ENCODE measurements at places on chromosomes 7 and 10.
A peak's percentile ranks its signal among the peaks of the same experiment; 100 is the strongest.

DNA sequence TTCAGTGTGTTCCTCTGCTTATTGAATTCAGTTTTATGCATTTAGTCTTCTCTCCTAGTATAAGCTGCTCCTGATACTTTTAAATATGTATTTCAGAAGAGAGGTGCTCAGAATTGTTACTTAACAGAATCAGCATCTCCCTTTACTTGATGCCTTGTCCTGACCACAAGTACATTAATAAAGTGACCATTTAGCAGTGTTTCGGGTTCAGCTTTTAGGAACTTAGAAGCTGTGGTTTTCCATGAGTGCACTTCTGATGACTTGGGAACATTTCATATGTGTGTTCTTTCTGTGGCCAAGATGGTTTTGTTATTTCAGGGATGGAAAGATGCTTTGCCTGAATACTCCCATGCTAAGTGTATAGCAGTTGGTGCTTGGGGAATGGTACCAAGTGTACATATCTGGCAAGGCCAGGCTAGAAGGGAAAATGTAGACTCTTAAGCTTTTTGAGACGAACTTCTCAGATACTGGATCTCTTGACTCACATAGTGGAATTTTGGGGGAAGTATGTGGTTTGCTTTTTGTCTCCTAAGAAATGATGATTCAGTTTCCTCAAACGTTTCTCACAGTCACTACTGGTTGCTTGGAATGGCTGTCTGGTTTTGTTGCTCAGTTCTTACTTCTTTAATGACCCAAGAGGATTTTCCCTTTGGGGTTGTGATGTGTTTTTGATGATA, 17.2 kb downstream of the SGPL1 start:
- DNase-seq: no peak

DNA sequence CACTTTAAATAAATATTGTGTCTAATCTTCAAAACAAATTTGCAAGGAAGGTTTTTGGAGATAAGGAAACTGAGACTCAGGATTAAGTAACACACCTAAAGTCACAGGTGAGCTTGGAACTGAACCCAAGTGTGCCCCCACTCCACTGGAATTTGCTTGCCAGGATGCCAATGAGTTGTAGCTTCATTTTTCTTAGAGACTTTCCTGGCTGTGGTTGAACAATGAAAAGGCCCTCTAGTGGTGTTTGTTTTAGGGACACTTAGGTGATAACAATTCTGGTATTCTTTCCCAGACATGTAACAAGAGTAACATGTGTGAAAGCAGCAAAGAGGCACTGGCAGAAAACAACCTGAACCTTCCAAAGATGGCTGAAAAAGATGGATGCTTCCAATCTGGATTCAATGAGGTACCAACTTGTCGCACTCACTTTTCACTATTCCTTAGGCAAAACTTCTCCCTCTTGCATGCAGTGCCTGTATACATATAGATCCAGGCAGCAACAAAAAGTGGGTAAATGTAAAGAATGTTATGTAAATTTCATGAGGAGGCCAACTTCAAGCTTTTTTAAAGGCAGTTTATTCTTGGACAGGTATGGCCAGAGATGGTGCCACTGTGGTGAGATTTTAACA, 1.5 kb downstream of the IL6 start:
- DNase-seq: peak; percentile 51

DNA sequence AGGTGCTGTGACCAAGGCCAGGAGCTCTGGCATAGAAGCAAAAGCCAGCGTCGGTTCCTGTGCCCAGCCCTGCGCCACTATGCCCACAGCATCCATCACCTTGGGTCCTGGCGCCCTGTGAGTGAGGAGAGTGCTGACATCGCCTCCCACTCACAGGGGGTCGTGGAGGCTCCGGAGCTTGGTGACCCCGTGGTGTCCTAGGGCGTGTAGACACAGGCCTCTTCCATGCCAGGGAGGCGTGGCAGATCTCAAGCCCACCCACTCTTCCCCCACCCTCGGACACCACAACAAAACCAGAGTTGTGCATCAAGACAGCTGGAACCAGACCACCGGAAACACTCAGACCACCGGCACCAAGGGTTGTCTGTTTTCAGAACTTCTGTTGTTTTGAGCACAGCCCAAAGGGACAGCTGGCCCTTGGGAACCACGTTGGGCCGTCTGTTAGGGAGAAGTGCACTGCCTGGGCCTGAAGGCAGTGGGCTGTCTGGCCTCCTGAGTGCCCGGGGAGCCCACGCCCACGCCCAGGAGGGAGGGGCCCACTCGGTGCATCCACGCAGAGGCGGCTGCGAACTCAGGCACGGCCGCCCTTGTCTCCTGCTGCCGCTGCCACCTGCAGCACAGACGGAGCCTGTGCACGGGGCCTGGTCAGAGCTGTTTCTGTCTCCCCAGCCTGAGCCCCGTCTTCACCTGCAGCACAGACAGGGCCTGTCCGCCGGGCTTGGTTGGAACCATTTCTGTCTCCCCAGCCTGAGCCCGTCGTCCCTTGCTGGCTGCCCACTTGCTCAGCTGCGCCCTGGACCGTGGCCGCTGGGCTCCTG, 106.3 kb downstream of the INPP5A start:
- DNase-seq: no peak

DNA sequence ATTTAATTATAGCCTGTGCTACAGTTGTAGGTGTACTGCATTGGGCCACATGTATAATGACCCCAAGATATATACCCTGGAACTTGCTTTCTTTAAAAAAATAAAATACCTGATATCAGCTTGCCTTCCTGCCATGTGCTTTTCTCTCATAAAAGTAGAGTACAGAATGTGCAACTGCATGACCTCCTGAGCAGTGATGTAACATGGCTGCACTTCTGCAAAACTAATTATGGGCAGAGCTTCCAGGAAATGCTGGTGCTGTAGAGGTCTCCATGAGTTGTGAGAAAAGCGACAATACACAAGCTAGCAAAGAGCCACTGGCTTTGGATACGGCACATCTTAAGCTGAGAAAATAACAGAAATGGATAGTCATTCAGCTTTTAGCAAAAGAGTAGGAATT, 6.5 kb upstream of the ERLIN1 start:
- no peak for DNase-seq

GRCh38 chr7:157522954-157523353, 186.2 kb downstream of the DNAJB6 start:
- DNase-seq: no peak

- DNase-seq: no peak
These were observed 490.1 kb upstream of the GALNT17 start for GRCh38 chr7:70641882-70642281.

- no peak for DNase-seq
These were observed 43.1 kb downstream of the GHRHR start for GRCh38 chr7:31006857-31007256.

- DNase-seq: no peak
These were observed 5.0 kb upstream of the AQP1 start for GRCh38 chr7:30906515-30907240.

- DNase-seq: peak; percentile 45
These were observed 68.4 kb downstream of the CREB3L2 start for GRCh38 chr7:137933270-137934017.

DNA sequence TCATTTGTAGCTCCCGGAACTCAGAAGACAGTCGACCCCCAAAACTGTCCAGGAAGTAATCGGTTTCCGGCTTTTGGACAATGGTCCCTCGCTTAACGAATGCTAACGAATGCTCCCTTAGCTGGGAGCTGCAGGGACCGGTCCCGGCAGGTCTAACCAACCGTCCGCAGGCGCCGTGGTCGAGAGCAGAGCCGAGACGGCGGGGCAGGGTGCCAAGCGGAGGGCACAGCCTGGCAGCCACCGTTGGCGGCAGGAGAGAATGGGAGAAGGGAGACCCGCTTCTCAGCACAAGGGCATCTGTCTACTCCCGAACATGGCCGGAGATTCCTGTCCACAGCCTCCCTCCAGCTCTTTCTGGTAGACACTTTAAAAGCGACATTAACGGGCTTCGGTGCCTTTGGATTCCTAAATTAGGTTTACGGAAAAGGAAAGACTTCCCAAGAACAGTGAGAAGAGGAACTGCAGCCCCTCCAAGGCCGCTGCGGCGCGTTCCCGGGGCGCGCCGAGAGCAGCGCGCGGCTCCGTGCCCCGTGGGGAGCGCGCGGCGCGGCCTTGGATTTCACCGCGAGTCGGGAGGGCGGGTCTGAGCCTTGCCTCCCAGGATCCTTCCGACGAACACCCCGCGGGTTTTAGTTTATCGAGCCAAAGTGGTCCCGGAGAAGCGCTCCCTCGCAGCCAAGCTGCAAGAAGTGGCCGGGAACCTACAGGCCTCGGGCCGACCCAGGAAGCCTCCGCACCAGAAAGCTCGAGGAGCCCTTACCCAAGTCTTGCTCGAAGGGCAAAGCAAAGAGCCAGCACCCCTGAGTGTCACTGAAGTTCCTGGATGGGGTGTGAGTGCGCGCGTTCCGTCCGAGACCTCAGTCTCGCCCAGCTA, 3.6 kb upstream of the TBX20 start:
- peak; percentile 87 for DNase-seq

DNA sequence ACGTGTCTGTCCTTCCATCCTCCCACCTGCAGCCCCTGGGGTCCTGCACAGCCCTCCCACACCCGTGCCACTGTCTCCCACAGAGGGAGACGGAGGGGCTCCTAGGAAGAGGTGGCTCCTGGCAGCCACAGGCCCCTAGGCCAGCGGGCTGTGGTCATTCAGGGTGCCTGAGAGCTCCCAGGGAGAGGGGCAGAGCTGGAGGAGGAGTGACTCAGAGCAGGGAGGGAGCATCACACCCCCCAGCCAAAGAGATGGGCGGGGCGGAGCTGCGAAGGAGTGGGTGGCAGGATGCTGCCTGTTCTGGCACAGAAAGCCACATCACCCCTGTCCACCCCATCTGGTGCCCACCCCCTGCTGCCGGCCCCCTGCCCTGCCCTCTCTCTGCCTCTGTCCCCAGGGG, 50.5 kb downstream of the STK32C start:
- DNase-seq: no peak

- DNase-seq: no peak
These were observed 13.0 kb upstream of the AKR1E2 start for GRCh38 chr10:4813023-4813422.
